ENCODE measurements at places on chromosomes 4 and X.

DNA sequence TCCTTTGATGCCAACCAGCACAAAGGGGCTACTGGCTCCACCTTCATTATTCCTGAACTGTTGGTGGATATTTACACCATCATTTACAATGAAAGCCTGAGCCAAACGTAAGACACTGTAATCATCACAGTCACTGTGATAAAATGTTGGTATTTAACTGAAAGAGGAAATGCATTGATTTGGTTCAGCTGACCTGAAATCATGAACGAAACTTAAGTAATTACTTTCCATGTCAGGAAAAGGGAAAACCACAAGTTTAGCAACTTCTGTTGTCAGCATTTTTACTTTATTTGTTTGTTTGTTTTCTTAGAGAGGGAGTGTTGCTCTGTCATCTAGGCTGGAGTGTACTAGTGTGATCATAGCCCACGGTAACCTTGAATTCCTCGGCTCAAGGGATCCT, 247.8 kb upstream of the FAM47A start:
- DNase-seq, result no peak

DNA sequence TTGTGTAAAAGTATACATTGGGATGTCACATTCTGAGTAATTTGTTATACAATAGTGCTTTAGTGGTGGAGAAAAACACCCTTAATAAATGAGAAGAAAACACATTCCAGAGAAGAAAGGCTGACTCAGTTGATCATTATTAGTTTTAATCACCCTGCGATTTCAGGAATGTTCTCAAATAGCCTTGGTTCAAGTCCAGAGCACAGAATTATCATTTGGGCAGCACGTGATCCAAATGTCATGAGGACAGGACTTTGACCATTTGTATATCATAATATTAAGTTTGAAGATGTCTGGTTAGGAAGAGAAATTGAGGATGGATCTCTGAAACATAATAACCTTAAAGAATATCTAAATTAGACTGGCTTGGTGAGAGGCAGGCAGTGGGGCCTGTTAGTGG, 1434.3 kb upstream of the TENM3 start:
- DNase-seq, result no peak

GRCh38 chrX:38236901-38237615, 16.4 kb upstream of the SRPX start:
- no peak for DNase-seq

DNA sequence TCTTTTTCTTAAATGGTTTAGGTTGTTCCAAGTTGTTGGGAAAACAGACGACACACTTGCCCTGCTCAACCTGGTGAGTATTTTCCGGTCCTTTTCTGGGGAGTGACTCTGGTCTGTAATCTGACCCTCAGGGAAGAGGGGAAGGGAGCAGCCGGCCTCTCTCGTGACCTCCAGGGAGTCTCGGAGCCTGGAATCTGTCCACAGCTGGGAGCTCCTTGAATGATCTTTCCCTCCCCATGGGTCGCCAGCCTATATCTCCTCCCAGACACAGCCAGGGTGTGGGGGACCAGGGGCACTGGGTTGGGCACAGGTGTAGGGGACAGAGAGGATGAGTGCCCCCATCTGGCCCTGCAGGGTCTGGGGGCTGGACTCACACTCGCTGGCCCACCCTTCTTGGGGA, 18.9 kb downstream of the TMEM175 start:
- DNase-seq, result no peak

GRCh38 chr4:53602390-53602789, 11.1 kb upstream of the LNX1 start:
- DNase-seq, result no peak

- DNase-seq, result peak; percentile 24
These were observed 566 bp downstream of the ATP11C start for GRCh38 chrX:139932073-139932900.

DNA sequence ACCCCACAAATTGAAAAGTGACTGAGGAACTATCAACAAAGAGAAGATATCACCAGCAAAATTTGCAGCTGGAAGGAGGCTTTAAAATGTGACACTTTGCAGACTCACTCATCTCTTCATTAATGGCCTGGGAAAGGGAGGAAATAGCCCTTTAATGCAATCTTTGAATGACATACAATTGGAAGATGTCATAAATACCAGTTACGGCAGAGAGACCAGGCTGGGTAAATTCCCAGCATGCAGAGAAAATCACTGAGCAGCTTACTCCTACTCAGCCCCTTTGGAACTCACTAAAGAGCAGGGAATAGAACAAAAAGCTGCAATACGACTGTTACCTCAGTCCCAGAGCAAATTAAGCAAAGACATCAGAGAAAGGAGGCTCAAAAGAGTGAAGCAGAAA, 238.9 kb downstream of the HS3ST1 start:
- DNase-seq, result no peak

GRCh38 chr4:183416879-183417755, 27.3 kb upstream of the CDKN2AIP start:
- peak; percentile 70 for DNase-seq

DNA sequence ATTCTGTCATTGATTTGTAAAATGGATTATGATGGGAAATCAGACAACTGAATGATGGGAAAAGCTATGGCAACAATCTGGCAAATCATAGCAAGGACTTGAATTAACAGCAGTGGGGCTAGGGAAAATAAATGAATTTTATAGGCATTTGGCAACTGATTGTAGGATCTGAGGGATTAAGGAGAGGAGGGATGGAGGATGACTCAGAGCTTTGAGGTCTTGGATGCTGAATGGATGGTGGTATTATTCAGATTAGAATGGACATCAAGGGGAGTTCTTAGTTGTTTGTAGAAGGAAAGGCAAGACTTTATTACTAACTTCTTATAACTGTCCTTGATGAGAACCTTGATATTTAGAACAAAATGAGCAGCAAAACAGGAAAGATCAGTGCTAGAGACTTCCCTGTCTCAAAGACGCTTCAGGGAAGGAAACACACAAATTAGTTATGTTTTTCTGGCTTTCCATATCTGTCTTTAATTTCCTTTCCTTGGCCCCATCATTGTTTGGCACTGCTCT, 51.4 kb upstream of the HHIP start:
- no peak for DNase-seq

DNA sequence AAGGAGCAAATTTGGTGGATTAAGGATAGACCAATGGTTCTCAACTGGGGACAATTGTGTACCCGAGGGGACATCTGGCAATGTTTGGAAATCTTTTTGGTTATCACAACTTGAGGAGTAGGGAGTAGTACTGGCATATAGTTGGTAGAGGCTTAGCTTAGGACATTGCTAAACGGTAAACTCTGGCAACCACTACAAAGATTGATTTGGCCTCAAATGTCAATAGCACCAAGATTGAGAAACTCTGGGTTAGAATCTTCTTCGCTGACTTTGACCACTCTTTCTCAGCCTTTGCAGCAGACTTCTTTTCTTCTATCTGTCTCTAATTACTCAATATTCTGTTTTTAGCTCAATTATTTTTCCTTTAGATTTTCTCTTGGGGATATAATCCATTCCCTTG, 1.5 kb upstream of the NBDY start:
- no peak for DNase-seq

GRCh38 chrX:107565931-107566603, 62.2 kb upstream of the PRPS1 start:
- peak; percentile 78 for DNase-seq

- DNase-seq, result no peak
These were observed 27.7 kb downstream of the DMP1 start for GRCh38 chr4:87677731-87678130.

DNA sequence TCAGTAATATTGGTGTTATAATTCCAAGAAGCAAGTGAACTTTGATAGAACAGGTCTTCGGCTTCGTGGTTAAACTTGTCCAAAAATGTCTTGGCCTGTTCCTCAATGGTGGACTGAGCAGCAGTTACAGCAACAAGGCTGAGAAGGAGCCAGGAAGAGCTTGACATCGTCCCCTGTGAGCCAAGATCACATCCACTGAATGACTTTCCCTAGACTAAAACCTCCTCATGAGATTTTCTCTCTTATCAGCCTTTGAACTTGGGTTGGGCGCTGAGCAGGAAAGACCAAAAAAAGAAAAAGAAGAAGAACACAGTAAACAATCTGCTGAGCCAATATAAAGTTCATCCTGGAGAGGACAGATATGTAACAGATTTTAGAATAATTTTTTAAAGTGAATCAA, at the start of gene ACE2:
Gene ACE2, minus strand, starts transcription at position 216 of the 400 bp plus-strand sequence. Its CDS starts 49 bp downstream, at position 167.
- DNase-seq, result no peak

- no peak for DNase-seq
These were observed 87.6 kb upstream of the TSPAN7 start for GRCh38 chrX:38473701-38474100.

GRCh38 chr4:1329408-1330371, 17.3 kb upstream of the UVSSA start:
- no peak for DNase-seq

DNA sequence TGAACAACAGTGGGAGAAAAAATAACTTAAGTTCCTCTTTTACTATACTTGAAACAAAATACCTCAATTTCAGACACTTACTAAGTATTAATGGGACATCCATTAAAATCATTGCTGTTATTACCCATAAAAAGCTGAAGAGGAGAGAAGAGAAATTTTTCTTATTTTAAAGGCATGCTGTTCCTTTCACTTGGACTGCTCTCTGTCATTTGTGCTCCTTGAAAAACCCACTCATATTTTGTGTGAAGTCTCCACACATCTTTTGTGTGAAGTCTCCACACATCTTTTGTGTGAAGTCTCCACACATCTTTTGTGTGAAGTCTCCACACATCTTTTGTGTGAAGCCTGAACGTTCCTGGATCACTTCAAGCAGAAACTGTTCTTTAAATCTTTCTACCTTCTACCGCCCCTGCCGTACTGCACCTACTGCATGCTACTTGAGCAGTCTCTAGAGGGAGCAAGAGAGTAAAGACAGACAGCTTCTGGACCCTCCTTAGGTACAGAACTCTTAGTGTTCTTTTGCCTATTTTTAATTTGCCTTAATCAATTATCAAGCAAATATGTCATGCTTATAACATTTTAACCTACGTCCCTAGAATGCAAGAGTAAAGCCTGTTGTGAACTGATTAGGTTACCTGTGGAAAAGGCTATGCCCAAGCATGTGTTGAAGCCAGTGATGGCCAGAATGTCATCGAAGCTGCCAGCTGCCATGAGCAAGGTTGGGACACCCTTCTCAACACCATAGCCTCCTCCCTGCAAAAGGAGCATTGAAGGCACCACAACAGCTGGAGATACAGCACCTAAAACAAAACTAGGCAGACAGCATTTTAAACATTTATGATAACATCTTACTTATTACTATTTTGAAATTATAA, 27.1 kb upstream of the SLC9B1 start:
- DNase-seq, result no peak

DNA sequence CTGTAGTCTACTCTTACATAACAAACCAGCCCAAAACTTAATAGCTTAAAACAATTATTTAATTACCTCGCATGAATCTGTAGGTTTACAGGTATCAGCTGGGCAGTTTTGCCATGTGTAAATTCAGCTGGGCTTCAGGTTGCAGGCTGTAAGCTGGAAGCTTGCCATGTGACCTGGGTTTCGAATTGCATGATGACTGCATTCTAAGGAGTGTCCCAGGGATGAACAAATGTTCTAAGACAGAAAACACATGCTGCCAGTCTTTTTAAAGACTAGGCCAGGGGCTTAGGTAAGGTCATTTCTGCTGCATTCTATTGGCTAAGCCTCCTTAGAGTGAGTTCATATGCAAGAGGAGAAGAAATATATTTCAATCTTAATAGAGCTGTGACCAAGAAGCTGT, 44.8 kb downstream of the GRIA2 start:
- DNase-seq, result peak; percentile 59
